Type B pancreatic cell (in vitro differentiated cells): ENCODE measurements at places on chromosomes 4 and X. TPM values are rescaled to one million over a fixed set of nuclear protein-coding genes. Genes with fewer than 3 reads are reported as not detected.

GRCh38 chr4:963276-964225 lies 9.8 kb downstream of the DGKQ start:
- no peaks in the 10 kb centered on the region for H3K36me3 ChIP-seq
- no peak overlapping the region for H3K4me3 ChIP-seq
- no peak for DNase-seq
- H3K27ac ChIP-seq: no peak overlapping the region
- H3K27me3 ChIP-seq: no peaks in the 10 kb centered on the region
- H3K4me1 ChIP-seq: no peaks in the 10 kb centered on the region

- no peaks in the 10 kb centered on the region for H3K4me1 ChIP-seq
- H3K4me3 ChIP-seq: no peak overlapping the region
- no peak for DNase-seq
- H3K27me3 ChIP-seq: no peaks in the 10 kb centered on the region
Measured at GRCh38 chr4:109229028-109229427, 73.4 kb downstream of the COL25A1 start.

- peaks cover 6% of the 10 kb centered on the region for H3K27me3 ChIP-seq
- peaks cover 24% of the 10 kb centered on the region for H3K4me1 ChIP-seq
- H3K36me3 ChIP-seq: peaks cover 5% of the 10 kb centered on the region
- no peak for DNase-seq
- H3K27ac ChIP-seq: no peak overlapping the region
- no peak overlapping the region for H3K4me3 ChIP-seq
Measured at GRCh38 chr4:147328756-147329446, 152.0 kb upstream of the EDNRA start.

The NELFA gene
- total RNA-seq: 42.2 and 44.8 TPM in 2 replicates

GRCh38 chr4:180103794-180104193 lies 2139.4 kb upstream of the TENM3 start:
- no peak overlapping the region for H3K4me3 ChIP-seq
- peaks cover 4% of the 10 kb centered on the region for H3K27me3 ChIP-seq
- H3K36me3 ChIP-seq: peaks cover 3% of the 10 kb centered on the region
- H3K27ac ChIP-seq: no peak overlapping the region
- DNase-seq: no peak

DNA sequence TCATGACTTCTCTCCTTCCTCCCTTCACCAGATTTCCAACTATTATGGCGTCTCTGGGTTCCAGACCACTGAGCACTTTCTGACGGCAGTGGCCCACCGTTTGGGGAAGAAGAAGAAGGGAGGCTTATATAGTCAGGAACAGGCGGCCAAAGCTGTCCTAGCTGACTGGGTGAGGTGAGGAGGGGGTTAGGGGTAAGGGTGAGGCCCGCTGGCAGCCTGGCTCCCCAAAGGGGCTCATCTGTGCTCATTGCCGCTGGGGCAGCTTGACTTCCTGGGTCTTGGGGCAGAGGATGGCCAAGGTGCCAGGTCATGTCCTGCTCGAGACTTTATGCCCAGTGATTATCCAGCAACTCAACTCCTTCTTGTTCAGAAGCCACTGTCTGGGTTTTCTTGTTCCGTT lies 21.8 kb downstream of the GNL3L start:
- no peak for DNase-seq
- no peak overlapping the region for H3K27ac ChIP-seq
- H3K4me1 ChIP-seq: no peaks in the 10 kb centered on the region
- H3K36me3 ChIP-seq: peaks cover 27% of the 10 kb centered on the region
- H3K27me3 ChIP-seq: no peaks in the 10 kb centered on the region
- no peak overlapping the region for H3K4me3 ChIP-seq

The NAP1L3 gene
- total RNA-seq: 8.4 and 25.1 TPM in 2 replicates

The SUPT20HL2 gene
- not detected in 2 replicates for total RNA-seq

The CC2D2A gene
- 21.6 and 27.8 TPM in 2 replicates for total RNA-seq

DNA sequence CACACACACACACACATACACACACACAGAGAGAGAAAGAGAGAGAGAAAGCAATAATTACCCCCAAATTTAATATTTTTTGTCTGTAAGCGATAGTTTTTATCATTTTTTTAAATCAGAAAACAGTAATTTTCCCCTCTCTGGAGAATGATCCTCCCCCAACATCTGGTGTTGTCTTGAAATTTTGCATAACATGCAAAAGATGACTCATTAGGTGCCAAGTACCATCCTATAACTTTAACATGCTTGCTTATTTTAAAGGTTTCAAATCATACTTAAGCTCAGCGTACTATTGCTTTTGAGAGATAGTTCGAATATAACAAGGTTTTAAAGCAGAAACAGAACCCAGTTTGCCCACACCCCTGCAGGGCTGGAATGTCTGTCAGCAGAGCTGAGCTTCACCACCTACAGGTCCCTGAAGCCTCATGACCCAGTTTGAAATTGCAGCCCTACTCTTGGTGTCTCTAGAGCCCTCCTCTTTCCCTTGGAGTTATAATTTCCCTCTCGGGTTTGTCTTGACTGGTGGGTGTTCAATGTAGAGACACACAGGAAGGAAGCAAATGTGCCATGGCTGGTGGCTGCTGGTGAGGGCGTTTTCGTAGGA lies 175.0 kb upstream of the HS3ST1 start:
- no peaks in the 10 kb centered on the region for H3K27me3 ChIP-seq
- no peaks in the 10 kb centered on the region for H3K4me1 ChIP-seq
- no peak overlapping the region for H3K27ac ChIP-seq
- H3K4me3 ChIP-seq: no peak overlapping the region

The UGT8 gene
- 13.5 and 14.2 TPM in 2 replicates for total RNA-seq

- peak overlapping the region; percentile 76 for H3K27ac ChIP-seq
- no peaks in the 10 kb centered on the region for H3K27me3 ChIP-seq
- no peak overlapping the region for H3K4me3 ChIP-seq
- H3K36me3 ChIP-seq: no peaks in the 10 kb centered on the region
- peaks cover 12% of the 10 kb centered on the region for H3K4me1 ChIP-seq
- DNase-seq: no peak
Measured at GRCh38 chr4:7979652-7979968, 39.9 kb upstream of the AFAP1 start.

DNA sequence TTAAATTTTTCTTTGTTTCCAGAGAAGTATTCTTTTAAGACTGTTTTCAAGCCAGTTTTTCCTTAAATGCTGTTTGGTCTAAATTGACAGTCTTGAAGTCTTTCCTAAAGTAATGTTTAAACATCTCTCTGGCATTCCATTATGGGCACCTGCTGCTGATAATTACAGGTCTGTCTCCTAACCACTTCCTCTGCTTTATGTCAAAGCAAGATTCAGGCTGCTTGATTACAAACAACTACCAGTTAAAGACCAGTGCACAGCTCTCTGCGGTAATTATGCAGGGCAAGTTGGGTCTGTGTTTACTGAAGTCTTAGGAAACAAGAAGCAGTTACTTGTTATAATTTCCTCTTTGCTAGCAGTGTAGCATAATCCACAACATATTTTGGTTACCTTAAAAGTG lies 17.6 kb downstream of the UNC5C start:
- H3K27me3 ChIP-seq: no peaks in the 10 kb centered on the region
- H3K4me1 ChIP-seq: peaks cover 35% of the 10 kb centered on the region
- no peak overlapping the region for H3K27ac ChIP-seq
- peaks cover 16% of the 10 kb centered on the region for H3K36me3 ChIP-seq

GRCh38 chrX:51496501-51497291 lies at the start of gene NUDT11:
Gene NUDT11 (minus strand): TSS chrX:51496592. CDS start chrX:51496444, 148 bp downstream.
- peak; percentile 84 for DNase-seq
- H3K27ac ChIP-seq: peak within 1 kb of the TSS; percentile 89
- peaks cover 2% of the 10 kb centered on the region for H3K4me1 ChIP-seq
- H3K27me3 ChIP-seq: peaks cover 7% of the 10 kb centered on the region
- H3K36me3 ChIP-seq: no peaks in the 10 kb centered on the region

The GALNTL6 gene
- 0.71 and 1.7 TPM in 2 replicates for total RNA-seq

The CTAG2 gene
- total RNA-seq: not detected in 2 replicates

- no peak overlapping the region for H3K27ac ChIP-seq
- peaks cover 8% of the 10 kb centered on the region for H3K36me3 ChIP-seq
- no peak overlapping the region for H3K4me3 ChIP-seq
- H3K27me3 ChIP-seq: no peaks in the 10 kb centered on the region
- DNase-seq: no peak
- no peaks in the 10 kb centered on the region for H3K4me1 ChIP-seq
Measured at GRCh38 chr4:17964576-17964975, 57.0 kb downstream of the LCORL start.

DNA sequence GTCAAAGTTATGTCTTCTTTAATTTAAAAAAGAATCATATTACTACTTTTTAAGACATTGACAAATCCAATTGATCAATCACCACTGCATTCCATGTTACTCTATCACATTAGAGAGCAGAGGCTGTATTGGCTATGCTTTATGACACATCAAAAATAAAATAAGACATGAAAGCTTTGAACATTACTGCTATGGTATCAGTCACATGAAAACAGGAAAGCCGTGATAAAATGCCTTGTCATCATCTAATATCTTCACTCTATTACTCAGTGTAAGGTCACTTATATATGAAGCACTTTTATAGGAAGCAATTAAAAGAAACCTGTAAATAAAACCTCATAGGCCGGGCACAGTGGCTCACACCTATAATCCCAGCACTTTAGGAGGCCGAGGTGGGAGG lies 27.7 kb upstream of the CEP135 start:
- no peaks in the 10 kb centered on the region for H3K27me3 ChIP-seq
- H3K27ac ChIP-seq: no peak overlapping the region
- no peak overlapping the region for H3K4me3 ChIP-seq
- H3K36me3 ChIP-seq: no peaks in the 10 kb centered on the region
- peaks cover 1% of the 10 kb centered on the region for H3K4me1 ChIP-seq

DNA sequence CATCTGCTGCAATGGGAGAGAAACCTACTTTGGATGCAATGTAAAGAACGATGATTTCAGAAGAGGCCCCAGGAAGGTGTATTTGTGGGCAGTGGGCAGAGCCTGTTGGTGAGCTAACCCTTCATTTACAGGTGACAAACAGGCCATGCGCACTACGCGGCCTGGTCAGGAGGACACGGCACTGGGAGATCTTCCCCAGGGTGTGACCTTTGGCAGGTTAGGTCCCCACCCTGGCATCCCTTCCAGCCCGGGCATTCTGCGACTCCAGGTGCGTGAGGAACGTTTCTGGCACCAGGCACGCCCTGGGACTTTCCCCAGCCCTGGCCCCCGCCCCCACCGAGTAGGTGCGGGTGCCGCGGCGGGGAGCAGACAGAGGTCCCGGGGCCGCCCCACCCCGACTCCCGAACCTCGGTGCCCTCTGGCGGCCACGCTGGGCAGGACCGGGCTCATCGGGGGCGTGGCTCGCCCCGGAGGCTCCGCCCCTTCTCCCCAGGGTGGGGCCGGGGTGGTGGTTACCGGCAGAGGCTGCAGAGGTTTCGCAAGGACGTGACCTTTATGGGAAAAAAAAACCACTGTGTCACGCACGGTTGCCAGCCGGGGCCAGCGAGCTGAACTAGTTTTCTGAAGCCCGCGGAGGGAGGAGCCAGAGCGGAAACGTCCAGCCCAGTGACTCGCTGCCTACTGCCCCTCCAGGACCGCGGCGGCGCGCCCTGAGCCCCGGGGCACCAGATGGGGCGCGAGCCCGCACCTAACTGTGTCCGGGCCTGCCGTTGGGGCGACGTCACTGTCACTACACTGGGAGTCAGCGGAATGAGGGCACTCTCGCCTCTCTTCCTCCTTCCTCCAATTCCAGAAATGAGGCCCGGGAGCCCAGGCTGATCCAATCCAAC lies 5.0 kb upstream of the NYX start:
- H3K4me3 ChIP-seq: peak overlapping the region; percentile 75
- no peaks in the 10 kb centered on the region for H3K27me3 ChIP-seq
- H3K27ac ChIP-seq: peak overlapping the region; percentile 93
- peak; percentile 82 for DNase-seq
- H3K4me1 ChIP-seq: no peaks in the 10 kb centered on the region

- peaks cover 13% of the 10 kb centered on the region for H3K4me1 ChIP-seq
- DNase-seq: no peak
- no peak overlapping the region for H3K4me3 ChIP-seq
- no peaks in the 10 kb centered on the region for H3K27me3 ChIP-seq
- no peaks in the 10 kb centered on the region for H3K36me3 ChIP-seq
Measured at GRCh38 chr4:147368948-147369347, 111.9 kb upstream of the EDNRA start.

- DNase-seq: no peak
- H3K36me3 ChIP-seq: peaks cover 19% of the 10 kb centered on the region
- H3K4me1 ChIP-seq: no peaks in the 10 kb centered on the region
- H3K4me3 ChIP-seq: no peak overlapping the region
- no peak overlapping the region for H3K27ac ChIP-seq
Measured at GRCh38 chr4:40168070-40168469, 28.8 kb upstream of the RHOH start.

DNA sequence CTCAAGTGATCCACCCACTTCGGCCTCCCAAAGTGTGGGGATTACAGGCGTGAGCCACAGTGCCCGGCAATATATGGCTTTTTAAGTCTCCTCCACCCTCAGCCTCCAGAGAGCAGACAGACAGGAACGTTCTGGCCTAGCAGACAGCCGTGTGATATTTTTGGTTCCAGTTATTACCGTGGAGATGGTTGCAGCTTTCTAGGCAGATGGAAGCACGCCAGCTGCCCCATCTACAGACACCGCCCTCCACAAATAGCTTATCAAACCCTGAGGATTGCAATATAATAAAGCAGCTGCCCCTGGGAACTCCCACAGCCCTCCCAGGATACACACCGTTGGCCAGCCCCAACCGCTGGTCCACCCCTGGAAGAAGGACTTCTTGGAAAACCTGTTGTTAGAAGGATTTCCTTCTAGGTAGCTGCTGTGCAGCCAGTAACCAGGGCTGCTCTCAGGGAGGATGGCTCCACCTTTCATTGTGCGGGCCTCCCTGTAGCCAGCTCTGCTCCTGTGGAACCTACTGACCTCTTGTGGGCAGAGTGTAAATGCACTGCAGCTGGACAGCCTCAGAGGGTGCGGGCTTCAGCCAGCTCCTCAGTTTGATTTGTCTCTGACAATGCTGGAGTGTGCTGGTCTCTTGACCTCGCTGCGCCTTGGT lies 44.0 kb downstream of the SLC25A5 start:
- no peak overlapping the region for H3K27ac ChIP-seq
- H3K4me1 ChIP-seq: peaks cover 6% of the 10 kb centered on the region
- DNase-seq: no peak
- no peaks in the 10 kb centered on the region for H3K27me3 ChIP-seq
- H3K4me3 ChIP-seq: no peak overlapping the region
- no peaks in the 10 kb centered on the region for H3K36me3 ChIP-seq

GRCh38 chr4:97978791-97979488 lies 164.3 kb downstream of the STPG2 start:
- DNase-seq: no peak
- H3K27me3 ChIP-seq: no peaks in the 10 kb centered on the region
- H3K36me3 ChIP-seq: no peaks in the 10 kb centered on the region
- H3K4me1 ChIP-seq: no peaks in the 10 kb centered on the region
- H3K4me3 ChIP-seq: no peak overlapping the region
- H3K27ac ChIP-seq: no peak overlapping the region

The TACR3 gene
- 0.55 and 0.72 TPM in 2 replicates for total RNA-seq

The SPARCL1 gene
- total RNA-seq: 0.38 and 11.2 TPM in 2 replicates

The GAGE12E gene
- not detected in 2 replicates for total RNA-seq

DNA sequence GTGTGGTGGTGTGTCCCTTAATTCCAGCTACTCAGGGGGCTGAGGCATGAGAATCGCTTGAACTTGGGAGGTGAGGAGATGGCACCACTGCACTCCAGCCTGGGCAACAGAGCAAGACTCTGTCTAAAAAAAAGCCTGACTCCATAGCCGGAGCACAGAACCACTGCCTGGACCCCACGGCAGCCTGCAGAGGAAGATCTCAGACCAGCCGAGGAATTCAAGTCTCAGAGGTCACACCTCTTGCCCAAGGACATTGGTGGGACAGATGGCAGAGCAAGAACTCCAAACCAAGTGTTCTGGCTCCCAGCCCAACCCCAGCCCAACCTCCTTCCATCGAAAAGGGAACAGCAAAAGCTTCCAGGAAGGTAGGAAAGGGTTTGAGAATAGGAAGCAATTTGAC lies 70.8 kb downstream of the SMIM20 start:
- H3K27me3 ChIP-seq: peaks cover 8% of the 10 kb centered on the region
- DNase-seq: no peak
- no peaks in the 10 kb centered on the region for H3K36me3 ChIP-seq
- H3K4me1 ChIP-seq: peaks cover 7% of the 10 kb centered on the region
- no peak overlapping the region for H3K27ac ChIP-seq
